ENCODE measurements at places on chromosomes 1 and 21. TPM values are rescaled to one million over a fixed set of nuclear protein-coding genes. Genes with fewer than 3 reads are reported as not detected.

DNA sequence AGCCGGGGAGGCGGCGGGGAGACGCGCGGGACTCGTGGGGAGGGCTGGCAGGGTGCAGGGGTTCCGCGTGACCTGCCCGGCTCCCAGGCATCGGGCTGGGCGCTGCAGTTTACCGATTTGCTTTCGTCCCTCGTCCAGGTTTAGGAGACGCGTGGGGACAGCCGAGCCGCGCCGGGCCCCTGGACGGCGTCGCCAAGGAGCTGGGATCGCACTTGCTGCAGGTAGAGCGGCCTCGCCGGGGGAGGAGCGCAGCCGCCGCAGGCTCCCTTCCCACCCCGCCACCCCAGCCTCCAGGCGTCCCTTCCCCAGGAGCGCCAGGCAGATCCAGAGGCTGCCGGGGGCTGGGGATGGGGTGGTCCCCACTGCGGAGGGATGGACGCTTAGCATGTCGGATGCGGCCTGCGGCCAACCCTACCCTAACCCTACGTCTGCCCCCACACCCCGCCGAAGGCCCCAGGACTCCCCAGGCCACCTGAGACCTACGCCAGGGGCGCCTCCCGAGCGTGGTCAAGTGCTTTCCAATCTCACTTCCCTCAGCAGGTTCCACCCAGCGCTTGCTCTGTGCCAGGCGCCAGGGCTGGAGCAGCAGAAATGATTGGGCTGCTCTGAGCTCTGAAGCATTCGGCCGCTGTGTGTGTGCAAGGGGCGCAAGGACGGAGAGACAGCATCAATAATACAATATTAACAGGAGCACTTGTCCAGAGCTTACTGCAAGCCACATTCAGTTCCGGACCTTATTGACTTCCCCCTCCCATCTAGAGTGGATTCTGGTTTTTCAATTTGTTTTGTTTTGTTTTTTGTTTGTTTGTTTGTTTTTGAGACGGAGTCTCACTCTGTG is 10.3 kb downstream of the SIM2 start:
- DNase-seq: no peak

GRCh38 chr1:221696718-221697461 is 45.0 kb downstream of the DUSP10 start:
- no peak for DNase-seq

GRCh38 chr1:55808263-55808662 is 593.1 kb upstream of the USP24 start:
- no peak for DNase-seq

DNA sequence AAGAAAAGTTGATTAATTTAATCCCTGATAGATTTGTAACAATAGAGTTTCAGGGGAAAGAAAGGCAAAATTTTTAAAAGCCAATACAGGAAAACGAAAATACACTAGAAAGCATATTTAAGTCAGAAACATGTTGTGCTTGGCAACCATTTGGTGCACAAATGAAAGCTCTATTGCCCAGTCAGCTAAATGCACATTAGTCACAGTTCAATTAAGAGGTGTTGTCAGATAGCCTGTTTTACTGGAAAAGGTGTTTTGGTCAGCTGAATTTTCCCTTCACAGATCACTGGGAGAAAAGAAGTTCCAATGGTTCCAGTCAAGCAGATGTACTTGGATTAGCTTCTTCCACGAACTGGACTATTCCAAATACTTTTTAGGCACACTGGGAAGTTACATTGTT is 25.4 kb downstream of the RGS4 start:
- no peak for DNase-seq

- no peak for DNase-seq
These were observed 13.1 kb downstream of the EVA1C start for GRCh38 chr21:32425628-32426027.

GRCh38 chr1:38848071-38848470 is 11.5 kb downstream of the RRAGC start:
- DNase-seq: no peak

DNA sequence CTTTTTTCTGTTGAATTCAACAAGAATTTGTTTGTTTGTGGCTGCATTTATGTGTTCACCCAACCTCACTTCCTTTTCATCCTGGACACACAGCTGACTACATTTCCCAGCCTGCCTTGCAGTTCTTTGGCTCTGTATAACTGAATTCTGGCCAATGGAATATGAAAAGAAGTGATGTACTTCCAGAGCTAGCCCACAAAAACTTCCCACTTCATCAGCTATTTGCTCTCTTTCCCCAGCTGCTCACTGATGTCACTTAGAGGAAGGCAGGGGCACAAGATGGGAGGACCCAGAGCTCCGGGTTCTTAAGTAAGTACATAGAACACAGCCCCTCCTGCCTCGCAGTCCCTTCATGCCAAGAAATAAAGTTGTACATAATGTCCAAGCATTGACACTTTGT is 235.0 kb upstream of the FGGY start:
- peak; percentile 72 for DNase-seq

DNA sequence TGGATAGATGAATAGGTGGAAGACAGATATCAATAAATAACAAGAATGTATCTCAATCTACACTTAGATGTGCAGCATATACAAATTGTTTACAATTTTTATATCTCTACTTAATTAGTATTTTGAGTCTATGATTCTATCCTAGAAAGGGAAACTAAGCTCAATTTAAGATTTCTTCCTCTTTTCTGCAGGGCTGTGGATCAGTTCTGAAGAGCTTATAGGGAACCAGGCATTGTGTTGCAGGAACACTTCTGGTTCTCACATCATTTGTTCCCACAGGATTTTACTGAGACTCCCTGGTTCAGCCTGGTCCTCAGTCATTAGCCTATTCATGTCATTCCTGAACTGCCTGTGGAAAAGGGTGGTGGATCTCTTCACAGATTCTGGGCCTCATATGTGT is 105.8 kb downstream of the TNFSF18 start:
- DNase-seq: no peak

DNA sequence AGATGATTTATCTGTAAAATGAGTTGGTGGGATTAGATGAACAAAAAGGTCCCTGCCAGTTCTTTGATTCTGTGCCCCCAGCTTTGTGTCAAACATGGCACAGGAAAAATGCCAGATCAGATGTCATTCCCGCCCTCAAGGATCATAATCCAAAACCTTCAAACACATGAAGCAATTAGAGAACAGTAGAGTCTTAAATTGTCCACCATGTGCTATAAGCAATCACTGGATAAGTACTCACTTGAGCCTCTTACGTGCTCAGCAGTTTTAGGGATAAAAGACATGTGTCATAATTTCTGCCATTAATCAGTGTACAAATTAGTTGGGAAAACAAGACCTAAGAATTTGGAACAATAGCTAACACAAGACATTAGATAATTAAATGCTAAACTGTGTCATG is 15.4 kb upstream of the KIAA0040 start:
- no peak for DNase-seq

DNA sequence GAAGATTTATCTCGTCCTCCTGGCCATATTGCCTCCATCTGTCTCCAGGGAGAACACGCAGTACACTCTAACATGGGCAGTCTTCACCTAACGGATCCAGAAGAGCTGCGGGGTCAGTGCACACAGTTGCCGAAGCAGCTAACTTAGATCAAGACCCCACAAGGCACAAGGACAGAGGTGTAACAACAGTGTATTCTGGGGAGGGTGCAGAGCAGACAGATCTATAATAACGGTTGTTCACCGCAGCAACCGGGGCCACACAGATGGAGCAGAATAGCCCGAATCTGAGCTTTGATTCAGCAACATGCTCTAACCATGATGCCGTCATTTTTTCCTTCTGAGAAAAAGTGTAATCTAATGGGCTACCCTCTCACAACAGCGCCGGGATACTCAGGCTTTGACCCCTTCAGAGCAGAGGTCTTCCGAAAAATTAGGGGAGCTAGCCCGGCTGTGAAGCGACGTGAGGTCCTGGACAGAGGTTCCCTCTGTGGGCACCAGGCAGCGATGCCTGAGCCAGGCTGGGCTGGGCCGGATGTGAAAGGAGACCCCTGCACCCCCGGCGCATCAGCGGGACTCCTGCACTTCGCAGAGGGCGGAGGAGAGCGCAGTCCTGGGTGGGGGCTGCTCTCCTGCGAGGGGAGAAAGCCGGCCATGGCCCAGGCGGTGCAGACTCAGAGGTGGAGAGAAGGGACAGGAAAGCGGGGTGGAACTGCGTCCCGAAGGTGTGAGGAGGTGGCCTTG is 57.5 kb downstream of the BCL9 start:
- no peak for DNase-seq

DNA sequence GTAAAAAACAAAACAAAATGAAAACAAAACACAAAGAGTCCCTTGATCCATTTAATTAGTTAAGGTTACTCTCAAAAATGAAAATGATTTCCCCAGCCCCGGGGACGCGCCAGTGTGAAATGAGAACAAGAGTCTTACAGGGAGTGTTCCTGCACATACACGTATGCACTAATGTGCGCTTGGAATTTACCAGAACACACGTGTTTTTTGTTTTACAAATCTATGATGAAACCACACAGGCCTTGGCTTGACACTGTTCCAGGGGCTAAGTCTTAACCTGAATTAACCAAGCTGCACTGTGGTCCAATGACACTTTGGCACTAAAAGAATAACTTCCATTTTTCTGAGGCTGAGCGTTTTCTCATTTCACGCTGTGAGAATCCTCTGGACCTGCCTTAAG is 63.7 kb downstream of the SLC45A1 start:
- DNase-seq: no peak

The INTS7 gene
- total RNA-seq: 18.5 TPM

The RERE gene
- total RNA-seq: 60.7 TPM

The CNIH3 gene
- total RNA-seq: 2.0 TPM

The KDM1A gene
- total RNA-seq: 151 TPM

Measured in pulmonary artery endothelial cell (primary cell).